NCI-H524 treated with DMSO at 0.1 percent for 48 hours (cell line): ENCODE measurements at places on chromosomes 6 and 20.
A peak's percentile ranks its signal among the peaks of the same experiment; 100 is the strongest.

GRCh38 chr20:1160991-1161390, 23.8 kb downstream of the TMEM74B start:
- no peak for DNase-seq

GRCh38 chr6:106451439-106451838, 90.9 kb downstream of the CRYBG1 start:
- DNase-seq, result no peak

DNA sequence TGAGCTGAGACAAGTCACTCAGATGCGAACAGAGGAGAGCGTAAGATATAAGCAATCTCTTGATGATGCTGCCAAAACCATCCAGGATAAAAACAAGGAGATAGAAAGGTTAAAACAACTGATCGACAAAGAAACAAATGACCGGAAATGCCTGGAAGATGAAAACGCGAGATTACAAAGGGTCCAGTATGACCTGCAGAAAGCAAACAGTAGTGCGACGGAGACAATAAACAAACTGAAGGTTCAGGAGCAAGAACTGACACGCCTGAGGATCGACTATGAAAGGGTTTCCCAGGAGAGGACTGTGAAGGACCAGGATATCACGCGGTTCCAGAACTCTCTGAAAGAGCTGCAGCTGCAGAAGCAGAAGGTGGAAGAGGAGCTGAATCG, 9.5 kb upstream of the SNRNP48 start:
- no peak for DNase-seq

DNA sequence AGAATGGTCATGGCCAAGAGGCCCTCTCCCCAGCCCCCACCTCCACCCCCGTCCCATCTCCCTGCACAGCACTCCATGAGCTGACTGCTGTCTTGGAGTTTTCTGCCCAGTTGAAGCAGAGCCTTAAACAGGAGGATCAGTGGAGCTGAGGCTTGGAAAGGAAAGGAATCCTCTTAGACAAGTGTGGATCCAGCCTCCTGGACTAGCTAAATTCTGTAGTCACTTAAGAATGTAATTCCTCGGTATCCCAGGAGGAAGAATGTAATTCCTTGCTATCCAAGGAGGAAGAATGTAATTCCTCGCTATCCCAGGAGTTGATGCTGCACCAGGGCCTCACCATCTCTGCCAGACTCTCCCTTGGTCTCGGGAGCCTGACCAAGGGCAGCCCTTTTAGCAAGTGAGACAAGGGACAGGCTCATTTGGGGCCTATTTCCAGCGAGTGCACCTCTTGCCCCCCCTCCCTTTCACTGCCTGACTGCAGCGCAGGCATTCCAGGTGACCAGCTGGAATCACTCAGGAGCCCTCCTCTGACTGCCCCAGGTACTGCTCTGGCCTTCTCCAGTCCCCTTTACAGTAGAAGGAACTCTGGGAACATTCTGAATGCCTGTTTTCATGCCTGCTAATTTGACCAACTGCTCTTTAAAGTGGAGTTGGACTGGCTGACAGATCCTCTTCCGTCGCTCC, 76.2 kb downstream of the TCP11 start:
- DNase-seq, result no peak

GRCh38 chr6:139330826-139331500, 39.2 kb upstream of the TXLNB start:
- no peak for DNase-seq

GRCh38 chr20:43397147-43397546, 60.5 kb upstream of the SRSF6 start:
- DNase-seq, result no peak

GRCh38 chr20:34344238-34344637, 18.8 kb upstream of the ITCH start:
- DNase-seq, result no peak

DNA sequence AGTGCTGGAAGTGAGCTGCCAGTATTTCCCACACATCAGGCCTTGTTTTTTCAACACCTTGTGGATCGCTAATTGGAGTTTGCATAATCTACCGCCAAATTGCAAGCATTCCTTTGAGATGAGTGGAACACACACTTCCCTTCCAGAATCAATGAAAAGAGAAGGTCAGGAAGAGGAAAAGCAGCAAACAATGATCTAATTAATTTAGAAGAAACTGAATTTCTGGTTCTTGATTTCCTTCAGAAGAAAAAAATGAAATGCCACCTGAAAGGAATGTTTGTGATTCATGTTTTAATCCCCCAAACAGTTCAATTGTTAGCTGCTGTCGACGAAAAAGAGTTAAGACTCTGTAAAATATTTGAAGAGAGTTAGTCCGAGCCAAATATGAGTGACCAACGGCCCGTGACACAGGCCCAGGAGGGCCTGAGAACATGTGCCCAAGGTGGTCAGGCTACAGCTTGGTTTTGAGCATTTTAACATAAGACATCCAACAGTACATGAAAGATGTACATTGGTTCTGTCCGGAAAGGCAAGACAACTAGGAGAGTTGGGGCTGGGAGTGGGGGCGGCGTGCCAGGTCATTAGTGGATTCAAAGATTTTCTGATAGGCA, 182.3 kb downstream of the MTFR2 start:
- DNase-seq, result no peak

DNA sequence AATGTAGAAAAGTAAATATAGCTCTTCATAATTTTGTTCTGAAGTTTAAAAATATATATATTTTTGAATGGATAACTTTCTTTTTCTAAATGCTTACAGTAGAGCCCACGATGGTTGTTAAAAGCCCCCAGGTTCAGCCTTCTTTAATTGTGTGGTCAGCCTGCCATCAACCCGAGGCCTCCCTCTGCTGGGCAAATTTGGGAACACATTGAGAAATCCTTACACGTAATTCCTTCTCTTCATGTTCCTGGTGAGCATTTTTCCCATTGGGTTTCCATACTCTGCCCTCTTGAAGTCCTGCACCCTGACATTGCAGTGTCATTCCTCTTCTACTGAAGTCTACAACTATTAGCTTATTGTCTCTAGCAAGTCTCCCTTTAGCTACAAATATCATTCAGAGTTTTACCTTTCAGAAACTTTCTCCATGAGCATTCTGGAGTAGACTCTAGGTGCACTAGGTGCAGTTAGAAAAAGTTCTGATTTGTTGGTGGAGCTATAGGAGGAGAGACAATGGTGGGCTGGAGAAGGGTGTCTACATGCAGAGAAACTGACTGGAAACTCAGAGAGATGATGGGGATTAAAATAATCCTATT, 40.6 kb downstream of the TRIM38 start:
- no peak for DNase-seq

- no peak for DNase-seq
These were observed 184.2 kb downstream of the PHF3 start for GRCh38 chr6:63819831-63820230.

DNA sequence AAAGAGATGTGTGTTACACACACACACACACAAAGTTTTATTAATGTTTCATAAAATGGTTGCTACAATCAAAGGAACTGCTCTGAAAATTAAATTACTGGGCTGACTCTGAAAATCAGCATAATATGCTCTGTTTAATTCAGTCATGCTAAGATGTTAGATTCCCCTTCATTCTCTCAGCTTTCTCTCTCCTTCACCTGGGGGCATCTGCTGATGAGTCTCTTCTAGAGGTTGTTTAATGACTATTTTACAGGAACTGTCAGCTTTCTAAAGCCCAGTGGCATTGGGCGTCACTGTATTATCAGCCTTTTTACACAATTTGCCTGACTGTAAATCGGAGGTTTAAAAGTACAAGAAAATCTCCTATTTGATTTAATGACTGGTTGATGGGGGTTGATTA, 559.7 kb upstream of the POU3F2 start:
- no peak for DNase-seq

- no peak for DNase-seq
These were observed 18.0 kb downstream of the HFE start for GRCh38 chr6:26105109-26105730.

DNA sequence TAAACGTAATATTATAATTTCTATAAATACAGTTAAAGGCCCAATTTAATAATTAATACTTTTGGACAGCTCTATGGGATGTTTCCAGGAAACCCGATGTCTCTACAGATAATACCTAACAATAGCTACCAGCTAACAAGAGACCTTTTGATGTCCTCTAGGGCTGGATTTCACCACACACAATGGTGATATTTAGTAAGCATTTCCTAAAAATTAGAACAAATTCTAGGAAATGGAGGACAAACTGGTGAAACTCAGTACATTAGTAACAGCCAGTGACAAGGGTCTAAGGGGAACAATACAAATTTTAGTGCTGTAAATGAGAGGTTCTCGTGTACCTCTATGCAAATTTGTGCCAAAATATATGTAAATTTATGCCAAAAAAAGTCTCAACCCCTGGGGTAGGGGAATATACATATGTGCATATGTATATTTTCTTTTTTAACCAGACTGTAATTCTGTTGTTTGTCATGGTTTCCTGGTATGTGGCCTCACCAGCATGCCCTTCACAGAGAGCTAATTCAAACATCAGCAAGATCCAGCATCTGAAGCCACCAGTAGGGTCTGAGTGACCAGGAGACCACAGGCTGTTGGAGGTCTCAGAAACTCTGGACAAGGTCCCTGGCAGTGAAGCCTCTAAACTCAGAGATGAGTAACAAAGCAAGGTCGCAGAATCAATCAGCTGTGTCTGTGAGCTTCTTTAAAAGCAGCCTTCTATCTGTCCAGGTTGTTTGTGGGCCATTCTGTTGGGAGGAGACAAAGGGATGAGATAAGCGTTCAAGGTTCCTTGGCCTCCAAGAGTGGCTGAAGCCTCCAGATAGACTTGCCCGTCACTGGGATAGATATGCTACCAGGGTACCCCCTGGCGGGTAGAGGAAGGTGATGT, 235.1 kb upstream of the RREB1 start:
- DNase-seq, result no peak

DNA sequence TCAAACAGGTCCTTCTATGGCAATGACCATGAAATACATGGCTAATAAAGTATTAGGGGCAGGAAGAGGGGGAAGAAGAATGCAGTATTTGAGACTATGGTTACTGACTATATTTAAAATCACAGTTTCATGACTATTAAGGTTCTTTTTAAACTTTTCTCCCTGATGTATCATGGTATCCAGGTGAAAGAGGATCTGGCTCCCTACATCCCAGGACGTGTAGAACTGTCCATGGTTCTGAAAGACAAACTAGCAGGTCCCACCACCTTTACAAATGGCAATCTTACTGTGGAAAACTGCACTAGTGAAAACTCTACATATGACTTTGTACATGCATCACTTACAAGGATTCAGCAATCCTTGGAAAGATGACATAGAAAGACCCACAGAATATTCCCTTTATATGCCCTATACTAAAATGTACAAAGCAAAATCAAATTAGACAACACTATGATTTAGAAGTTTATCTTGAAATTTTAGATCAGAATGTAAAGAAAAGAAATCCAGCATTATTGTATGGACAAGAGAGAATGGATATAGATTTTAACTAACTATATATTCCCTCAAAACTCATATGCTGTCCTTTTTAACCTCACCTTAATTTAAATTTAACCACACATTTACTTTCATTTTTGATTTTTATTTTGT, 33.5 kb downstream of the RPP21 start:
- no peak for DNase-seq

- DNase-seq, result no peak
These were observed 1.6 kb upstream of the PBOV1 start for GRCh38 chr6:138219901-138220300.

DNA sequence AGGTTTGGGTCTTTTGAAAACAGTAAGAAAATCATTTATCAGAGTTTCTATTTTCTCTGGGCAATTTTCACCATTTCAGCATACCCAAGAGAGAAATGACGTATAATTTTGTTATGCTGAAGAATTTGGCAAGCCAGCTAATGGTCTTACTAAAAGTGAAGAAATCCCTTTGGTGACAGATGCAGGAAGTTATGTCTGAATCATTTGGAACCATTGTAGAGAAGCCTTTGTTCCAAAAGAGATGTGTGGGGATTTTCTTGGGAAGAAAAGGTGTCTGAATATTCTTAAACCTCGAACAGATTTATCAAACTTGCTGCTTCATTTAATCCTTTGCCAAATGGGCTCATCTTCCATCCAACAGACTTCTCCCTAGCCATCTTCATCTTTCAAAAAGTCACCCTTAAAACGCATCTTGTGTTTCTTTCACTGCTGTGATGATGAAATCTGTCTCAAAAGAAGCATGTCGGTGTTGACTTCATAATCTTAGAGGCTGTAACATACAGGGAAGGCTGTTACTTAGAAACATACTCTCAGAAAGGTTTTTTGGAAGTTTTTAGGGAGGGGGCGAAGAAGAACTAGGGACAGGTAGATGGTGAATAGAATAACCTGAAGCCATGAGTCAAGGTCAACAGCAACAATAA, 39.5 kb downstream of the CITED2 start:
- no peak for DNase-seq

- no peak for DNase-seq
These were observed 43.3 kb upstream of the MRPS10 start for GRCh38 chr6:42260972-42261371.

DNA sequence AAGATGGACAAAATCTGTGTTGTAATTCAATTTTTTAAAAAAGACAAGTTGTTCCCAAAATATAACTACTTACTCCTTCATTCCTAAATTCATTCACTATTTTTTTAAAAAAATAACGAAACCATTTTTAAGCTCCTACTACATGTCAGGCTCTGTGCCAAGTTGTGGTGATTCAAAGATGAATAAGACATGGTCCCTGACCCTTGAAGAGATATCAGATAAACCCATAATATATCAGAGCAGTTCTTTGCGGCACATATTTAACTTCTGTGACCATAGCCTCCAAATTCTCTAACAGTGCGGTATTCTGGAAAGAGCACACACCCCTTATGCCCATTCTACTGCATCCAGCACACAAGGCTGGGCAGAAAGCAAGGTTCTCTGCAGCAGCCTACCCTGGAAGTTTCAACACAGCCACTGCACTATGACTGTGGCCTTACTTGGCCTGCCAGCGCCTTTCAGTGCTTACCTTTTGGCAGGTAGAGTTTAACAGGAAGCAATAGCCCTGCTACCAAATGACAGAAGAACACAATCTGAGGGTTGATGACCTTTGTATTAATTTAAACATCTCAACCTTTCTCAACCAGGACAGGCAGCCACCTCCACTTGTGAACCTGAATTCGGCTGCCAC, 406.5 kb downstream of the BTBD9 start:
- no peak for DNase-seq

DNA sequence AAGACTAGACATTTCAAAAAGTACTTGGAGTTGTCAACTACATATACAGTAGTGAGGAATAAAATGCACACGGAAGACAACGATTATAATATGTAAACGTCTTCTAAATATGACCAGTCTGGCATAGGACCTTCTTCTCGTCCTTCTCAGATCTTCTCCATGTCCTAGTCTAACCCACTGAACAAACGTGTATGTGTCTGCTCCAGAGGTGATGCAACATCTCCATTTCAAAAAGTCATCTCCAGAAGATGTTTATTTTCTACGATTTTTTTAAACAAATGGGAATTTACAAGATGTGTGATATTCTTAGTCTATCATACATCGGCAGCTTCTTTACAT, 89.9 kb downstream of the GPX5 start:
- no peak for DNase-seq

GRCh38 chr6:31651602-31652191, 764 bp downstream of the BAG6 start:
- DNase-seq, result peak; percentile 2

DNA sequence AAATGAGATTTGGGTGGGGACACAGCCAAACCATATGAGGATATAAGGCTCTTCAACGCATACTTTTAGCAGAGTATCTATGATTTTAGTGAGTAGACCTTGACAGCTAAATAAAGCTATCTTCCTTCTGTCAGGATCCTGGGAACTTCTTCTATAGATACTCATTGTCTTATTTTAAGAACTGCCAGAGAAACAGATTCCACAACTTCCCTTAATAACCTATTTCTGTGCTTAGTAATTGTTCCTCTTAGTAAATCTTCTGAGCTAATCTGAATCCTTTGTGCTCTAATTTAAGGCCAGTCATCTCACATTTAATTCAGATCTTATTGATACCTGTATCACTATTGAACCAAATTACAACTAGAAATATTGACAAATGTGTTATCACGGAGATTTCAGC, 64.0 kb upstream of the CEP85L start:
- no peak for DNase-seq
